Fibroblast of skin of back (primary cell): ENCODE measurements at places on chromosomes 7 and 10.

DNA sequence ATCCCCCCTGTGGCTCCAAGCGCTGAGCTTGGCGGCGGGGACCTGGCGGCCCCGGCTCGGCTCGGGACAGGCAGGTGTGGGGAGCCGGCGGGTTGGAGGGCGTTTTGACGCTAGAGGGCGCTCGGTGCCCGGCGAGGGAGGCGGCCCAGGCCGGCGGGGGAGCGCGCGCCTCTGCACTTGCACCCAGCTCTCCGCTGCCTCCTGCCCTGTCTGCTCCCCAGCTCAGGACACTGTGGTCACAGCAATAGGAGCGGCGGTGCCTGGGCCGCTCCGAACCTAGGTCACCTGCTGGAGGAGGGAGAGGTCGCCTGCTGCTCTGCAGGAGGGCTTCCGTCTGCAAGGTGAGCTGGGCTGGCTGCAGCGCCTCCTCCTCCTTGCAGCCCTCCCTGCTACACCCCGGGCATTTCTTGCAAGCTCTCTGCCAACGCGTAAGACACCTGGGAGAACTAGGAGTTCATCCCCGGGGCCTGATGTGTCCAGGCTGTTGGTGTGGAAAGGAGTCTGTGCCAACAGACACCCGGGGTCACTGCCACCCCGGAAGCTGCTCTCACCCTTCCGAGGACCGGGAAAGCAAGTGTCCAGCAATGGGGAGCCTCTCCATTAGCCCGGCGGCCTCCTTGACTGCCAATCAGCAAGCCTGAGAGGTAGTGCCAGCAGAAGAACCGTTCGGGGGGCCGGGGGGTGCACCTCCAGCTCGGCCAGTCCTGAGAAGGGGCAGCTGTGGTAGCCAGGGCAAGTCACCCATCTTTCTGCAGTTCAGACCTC is 620.4 kb downstream of the GALNT17 start:
- peak; percentile 37 for DNase-seq

GRCh38 chr10:4546500-4546899 is 279.5 kb upstream of the AKR1E2 start:
- peak; percentile 88 for DNase-seq

DNA sequence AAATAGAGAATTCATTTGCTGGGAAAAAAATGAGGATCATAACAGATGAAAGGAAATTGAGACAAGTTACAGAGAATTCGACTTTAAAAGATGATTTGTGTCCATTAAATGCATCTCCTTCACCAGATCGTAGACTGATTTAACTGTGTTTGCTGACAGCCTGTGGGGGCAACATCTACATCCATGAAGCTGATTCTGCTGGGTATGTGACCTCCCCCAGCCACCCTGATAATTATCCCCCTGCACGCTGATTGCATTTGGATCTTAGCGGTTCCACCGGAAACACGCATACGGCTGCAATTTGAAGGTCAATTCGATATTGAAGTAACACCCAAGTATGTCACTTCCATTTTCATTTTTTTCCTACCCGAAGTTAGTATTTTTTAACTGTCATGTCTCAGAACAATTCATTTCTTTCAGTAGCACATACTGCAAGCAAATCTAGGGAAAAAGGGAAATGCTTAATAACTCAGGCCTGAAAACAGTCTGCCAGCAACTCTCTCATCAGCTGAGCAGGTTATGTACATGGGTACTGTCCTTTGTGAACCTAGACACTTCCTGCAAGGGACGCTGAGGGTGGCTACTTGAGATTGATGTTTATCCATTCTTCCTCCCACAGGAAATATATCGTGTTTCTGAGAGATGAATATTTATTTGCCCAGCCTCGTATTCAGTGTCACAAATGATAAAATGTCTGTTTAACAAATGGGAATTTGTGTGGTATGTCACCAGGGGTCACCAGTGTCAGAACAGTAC is 134.9 kb downstream of the ZNF22 start:
- no peak for DNase-seq

- DNase-seq: peak; percentile 60
These were observed 33.4 kb upstream of the VWDE start for GRCh38 chr7:12436896-12437535.

GRCh38 chr7:20350996-20351692 is 20.4 kb downstream of the ITGB8 start:
- no peak for DNase-seq

GRCh38 chr7:18874880-18875279 is 242.6 kb downstream of the TWIST1 start:
- no peak for DNase-seq

DNA sequence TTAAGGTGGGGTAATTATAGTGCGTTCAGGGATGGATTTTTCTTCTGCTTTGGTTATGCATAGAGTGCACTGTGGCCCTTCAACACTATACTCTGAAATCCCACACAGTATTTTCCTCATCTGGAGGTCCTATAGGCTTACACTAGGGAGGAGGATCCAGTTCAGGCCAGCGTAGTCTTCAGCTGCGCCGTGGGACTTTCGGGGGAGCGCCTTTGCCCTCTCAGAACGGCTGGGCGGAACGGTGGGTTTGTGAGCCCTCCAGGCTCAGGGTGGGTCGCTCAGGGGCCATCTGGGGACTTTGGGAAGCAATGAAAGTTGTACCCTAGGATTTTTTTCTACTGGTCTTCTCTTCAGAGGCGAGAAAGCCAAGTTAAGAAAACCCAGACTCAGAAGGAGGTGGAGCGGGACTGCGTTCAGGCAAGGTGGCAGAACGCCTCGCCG is 652 bp upstream of the VPS26A start:
- DNase-seq: peak; percentile 75

- DNase-seq: no peak
These were observed 120.2 kb downstream of the CDH23 start for GRCh38 chr10:71516890-71517289.

DNA sequence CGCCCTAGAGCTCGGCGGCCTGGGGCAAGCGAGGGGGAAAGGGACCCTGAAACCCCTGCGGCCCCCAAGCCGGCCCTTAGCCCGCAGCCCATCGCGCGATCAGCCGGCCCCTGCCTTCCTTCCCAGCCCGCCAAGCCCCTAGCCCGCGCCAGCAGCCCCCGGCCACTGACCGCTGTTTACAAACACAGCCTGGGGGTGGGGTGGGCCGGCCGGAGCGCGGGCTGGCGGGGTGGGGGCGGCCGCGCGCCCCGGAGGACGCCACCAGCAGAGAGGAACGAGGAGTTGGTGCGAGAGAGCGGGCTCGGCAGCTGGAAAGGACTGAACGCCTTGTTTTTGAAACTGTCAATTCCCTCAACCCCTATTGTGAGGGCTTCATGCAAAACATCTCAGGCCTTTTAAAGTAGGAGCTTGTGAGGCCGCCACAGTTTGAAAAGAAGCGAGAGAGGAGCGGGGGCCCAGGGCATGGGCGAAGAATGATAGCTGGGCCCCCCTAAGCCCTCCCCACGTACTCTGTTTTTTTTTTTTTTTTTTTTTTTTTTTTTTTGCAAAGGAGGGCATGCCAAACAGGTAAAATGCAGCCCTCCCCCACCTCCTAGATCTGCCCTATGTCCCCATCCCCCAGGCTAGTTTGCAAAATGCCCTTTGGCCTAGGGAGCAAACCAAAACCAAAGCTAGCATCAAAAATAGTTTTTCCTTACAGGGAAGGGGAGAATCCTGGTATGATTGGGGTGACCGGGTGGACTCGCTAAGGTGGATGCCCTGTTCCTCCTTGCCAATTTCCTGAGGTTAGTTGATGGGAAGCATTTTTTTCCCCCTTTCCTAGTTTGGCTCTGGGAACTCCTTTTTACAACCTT is 15.0 kb downstream of the SKIDA1 start:
- no peak for DNase-seq

DNA sequence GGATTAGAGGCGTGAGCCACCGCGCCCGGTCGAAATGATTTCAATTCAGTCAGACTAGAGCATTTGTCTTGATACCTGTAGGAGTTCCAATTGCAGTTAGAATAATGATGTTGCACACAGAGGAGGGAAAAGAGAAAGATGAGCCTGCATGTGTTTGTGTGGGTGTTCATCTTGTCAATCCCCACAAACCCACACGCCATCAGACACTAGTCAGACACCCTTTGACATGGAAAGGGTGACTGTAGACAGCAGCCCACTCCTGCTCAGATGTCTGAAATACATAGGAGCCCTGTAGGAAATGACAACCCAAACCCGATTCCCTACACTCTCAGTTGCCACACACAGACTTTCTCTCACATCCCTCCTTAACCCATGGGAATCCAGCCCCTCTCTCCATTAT is 92.0 kb downstream of the ABLIM1 start:
- no peak for DNase-seq

GRCh38 chr7:77651575-77652162 is 44.6 kb upstream of the RSBN1L start:
- peak; percentile 40 for DNase-seq

GRCh38 chr7:16982640-16983350 is 101.0 kb upstream of the AGR3 start:
- peak; percentile 57 for DNase-seq

GRCh38 chr7:131556909-131557651 is 652 bp upstream of the PODXL start:
- no peak for DNase-seq

DNA sequence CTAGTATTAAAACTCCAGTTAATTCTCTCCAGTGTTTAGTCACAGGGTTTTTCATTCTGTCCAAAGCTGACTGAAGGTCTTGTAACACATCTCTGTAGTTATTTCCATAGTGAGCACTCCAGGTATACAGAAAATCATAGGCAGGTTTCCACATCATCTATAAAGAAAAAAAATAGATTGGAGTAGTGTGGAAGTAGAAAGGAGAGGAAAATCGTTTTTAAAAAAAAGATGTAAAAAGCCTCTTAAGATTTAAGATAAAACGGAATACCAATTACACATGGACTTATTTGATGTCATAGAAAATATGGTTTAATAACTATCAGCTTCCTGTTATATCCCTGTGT is 76.2 kb downstream of the MACC1 start:
- no peak for DNase-seq

- DNase-seq: no peak
These were observed 172.9 kb downstream of the PRKCQ start for GRCh38 chr10:6407034-6407721.

DNA sequence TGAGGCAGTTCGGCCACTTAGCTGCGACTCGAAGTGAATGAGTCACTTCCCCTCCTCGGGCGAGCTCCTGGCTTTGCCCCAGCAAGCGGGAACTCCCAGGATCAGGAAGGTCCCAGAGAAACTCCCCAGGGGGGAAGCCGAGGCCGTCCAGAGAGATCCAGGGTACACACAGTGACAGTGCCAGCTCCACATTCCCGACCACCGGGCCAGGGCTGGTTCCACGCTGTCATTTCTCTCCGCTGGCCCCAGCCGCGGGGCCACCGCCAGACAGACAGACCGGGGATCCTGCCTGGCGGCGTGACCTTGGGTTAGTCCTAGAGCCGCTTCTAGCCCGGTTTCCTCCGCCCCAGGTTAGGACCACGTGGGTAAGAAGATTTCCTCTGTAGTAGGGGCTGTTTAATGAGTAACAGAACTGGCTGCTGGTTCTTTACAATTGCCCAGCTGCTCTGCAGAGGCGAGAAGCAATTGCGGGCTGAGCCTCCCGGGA is 463 bp upstream of the UPP1 start:
- DNase-seq: peak; percentile 94

GRCh38 chr10:52261362-52261761 is 52.7 kb upstream of the DKK1 start:
- DNase-seq: peak; percentile 13

DNA sequence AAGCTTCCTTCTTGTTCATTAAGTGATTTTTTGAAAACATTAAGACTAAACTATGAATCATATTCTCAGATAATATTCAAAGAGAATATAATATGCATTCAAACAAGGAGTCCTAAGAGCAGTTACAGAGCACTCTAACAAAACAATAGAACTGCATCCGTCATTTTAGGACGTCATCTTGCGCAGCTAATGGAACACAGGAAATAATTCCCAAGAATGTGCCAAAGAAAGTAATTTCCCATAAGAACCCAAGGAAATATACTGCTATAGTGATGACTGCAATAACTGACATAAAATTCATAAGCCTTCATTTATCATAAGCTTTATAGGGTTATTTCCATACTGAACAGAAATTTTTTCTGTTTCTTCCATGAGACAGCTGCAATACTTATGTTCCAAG is 28.3 kb upstream of the CASD1 start:
- no peak for DNase-seq

- no peak for DNase-seq
These were observed 62.4 kb downstream of the ITGB8 start for GRCh38 chr7:20393021-20393610.

DNA sequence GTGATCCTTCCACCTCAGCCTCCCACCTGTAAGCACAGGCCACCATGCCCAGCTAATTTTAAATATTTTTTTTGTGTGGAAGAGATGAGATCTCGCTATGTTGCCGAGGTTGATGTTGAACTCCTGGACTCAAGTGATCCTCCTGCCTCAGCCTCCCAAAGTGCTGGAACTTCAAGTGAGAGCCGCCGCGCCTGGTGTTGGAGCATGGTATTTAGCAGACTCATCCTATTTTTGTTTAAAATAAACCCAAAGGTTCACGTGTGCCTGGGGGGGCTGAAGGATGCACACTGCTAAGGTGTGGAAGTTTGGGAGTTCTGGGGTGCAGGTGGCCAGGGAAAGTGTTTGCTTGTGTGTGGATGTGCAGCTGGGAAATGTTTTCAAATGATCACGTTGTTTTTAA is 18.1 kb downstream of the PDGFA start:
- no peak for DNase-seq

- no peak for DNase-seq
These were observed 11.0 kb downstream of the GRID1 start for GRCh38 chr10:86355571-86356038.

DNA sequence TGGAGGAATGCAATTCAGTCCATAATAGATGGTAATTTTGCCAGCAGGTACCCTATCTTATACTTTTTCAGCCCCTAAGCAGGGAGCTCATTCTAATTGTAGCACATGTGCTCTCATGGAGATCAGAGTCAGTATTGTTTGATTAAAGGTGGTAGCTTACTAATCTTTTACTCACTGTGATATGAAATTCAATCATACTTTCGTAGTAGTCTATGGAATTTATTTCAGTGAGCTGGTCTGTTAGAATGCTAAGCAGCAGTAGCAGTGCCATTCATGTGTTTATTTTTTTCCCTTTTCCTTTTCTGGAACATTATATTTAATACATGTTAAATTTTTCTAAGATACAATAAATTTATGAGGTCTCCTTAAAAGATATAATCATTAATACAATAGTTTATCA is 109.0 kb downstream of the ST7 start:
- DNase-seq: peak; percentile 54

DNA sequence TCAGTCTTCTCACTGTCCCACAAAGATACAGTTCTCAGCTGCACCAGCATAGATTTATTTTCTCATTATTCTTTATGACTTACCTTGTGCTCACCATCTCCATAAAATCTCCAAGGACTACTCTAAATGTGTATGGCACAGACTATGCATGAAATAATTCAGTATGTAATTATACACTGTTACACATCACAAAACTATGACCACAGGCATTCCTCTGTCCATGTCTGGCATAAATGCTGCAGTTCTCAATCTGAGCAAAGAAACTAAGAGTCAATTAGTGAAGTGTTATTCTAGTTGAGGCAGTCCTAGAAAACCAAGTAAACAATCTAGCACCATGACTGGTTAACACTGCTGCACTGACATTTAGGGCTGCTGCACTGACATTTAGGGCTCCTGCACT is 2.7 kb downstream of the CYCS start:
- DNase-seq: peak; percentile 74

GRCh38 chr7:46177821-46178220 is 256.7 kb upstream of the IGFBP3 start:
- no peak for DNase-seq
